C1 segment of cervical spinal cord (tissue), 14 donors: ENCODE measurements at places on chromosomes 1 and 21.

- no peak for DNase-seq
These were observed 223.4 kb downstream of the FMN2 start for GRCh38 chr1:240314845-240315801.

DNA sequence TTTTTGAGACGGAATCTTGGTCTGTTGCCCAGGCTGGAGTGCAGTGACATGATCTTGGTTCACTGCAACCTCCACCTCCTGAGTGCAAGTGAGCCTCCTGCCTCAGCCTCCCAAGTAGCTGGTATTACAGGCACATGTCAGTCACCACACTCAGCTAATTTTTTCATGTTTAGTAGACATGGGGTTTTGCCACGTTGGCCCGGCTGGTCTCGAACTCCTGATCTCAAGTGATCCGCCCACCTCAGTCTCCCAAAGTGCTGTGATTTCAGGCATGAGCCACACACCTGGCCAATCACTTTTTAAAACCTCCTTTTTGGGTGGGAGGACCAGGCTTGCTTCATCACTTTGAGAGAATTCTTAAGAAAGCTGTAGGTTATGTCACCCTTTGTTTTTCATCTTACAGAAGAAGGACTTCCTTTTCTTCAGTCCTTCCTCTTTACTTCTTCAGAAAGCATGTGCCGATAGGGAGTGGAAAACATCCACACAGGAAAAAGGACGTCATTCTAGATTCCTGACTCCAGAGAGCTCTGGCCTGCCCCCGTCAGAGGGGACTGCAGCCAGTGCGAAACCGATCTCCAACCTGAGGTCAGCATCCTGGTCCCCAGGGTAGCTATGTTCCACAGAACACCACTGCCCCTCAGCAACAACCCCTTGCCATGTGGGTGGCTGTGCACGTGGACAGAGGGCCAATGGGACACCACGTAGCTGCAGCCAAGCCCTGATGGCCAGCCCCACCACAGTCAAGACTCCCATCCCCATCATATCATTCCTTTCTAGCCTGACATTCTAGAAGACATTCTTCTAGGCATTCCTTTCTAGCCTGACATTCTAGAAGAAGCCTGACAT is 21.9 kb downstream of the NCF2 start:
- DNase-seq = no peak

GRCh38 chr1:15362737-15363128 is 47.0 kb upstream of the EFHD2 start:
- DNase-seq = no peak

- DNase-seq = no peak
These were observed 2.4 kb upstream of the FAM78B start for GRCh38 chr1:166169182-166169581.

GRCh38 chr1:184019506-184019905 is 18.0 kb downstream of the COLGALT2 start:
- no peak for DNase-seq

DNA sequence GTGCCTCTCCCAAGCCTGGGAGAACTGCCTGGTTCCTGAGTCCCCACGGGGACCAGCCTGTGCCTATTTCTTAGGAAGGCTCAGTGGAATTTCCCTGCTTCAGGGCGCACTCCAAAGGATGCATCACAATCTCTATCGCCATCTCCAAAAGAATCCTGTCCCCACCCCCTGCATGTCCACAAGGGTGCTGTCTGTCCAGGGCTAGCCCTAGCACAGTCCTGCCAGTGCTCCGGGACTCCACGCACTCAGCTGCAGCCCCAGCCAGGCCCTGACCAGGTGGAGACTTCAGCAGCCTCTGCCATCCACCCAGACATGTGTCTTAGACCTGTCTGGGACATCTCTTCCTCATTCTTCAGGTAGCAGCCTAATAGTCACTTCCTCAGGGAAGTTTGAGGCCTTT is 199.7 kb downstream of the GRIK3 start:
- no peak for DNase-seq

- no peak for DNase-seq
These were observed 12.4 kb upstream of the POFUT2 start for GRCh38 chr21:45299864-45300785.

GRCh38 chr1:1175221-1176062 is 1.8 kb downstream of the TTLL10 start:
- DNase-seq = no peak

GRCh38 chr1:10431070-10431730 is 967 bp downstream of the CENPS start:
- DNase-seq = no peak

DNA sequence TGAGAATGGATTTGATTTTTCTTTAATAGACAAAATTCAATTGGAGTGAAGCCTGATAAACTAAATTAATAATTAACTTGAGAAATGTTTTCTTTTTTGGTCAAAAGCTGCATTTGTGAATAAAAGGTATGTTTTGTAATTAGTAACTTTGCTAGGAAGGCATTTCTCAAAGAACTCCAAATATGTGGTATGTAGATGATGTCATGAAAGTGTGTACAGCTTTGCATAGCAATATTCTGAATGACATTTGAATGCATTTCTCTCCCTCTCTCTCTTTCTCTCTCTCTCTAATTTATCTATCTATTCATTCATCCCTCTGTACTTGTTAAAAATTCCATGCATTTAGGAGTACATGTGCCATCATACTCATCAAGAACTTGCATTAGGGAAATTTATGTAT is 109.1 kb upstream of the ADAMTS5 start:
- no peak for DNase-seq

- DNase-seq = no peak
These were observed 67.7 kb upstream of the TLR5 start for GRCh38 chr1:223210788-223211120.

DNA sequence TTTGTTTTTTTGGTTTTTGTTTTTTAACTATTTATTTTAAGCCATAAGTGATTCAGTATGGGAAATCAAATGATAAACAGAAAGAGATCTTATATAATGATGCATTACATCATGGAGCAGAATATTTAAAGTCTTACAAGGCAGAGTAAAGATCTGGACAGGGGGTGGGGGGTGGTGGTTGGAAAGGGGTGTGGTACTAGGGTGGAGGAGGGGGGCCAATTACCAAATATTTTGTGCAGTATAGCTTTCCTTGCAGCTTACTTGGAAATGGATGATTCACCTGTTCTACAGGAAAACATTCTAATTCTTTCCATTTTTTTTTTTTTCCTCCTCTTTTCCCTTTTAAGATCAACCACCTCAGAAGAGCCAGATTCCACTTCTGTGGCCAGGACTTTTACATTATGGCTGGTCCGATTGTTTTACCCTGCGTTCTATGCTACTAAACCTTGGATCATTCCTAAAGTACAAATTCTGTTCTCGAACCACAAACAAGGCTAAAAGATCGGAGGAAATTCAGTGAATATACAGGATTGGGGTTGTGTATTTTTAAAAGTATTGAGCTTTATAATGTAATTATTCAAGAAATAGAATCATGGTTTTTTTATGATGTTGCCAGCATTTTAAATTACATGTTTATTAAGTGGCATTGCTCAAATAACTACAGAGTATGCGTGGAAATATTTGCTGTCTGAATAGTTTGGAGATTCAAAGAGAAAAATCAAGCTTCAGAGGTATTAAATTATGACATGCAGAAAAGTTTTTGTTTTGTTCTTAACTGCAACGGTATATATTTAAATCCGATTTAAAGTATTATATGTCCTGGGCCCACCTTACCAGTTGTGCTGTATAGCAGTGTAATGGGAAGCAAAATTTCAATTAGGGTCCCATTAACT is 859.5 kb downstream of the USP25 start:
- peak; percentile 56 for DNase-seq

- no peak for DNase-seq
These were observed 36.6 kb upstream of the POU2F1 start for GRCh38 chr1:167184081-167184480.

DNA sequence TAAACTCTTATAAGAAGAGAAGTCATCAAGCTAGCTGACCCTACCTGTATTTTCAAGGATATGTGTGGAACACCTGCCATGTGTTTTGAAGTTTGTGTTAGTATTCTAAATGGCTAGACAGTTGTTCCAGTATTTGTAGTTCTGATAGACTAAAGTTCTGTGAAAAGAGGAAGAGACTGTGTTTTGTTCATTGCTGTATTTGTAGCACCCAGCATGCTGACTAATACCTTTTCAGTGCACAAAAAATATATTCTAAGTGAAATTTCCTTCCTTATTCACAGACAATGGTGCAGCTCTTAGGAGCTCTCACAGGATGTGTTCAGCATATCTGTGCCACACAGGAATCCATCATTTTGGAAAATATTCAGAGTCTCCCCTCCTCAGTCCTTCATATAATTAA is 8.2 kb upstream of the METTL18 start:
- no peak for DNase-seq

GRCh38 chr1:68174738-68175113 is 57.6 kb downstream of the WLS start:
- no peak for DNase-seq

DNA sequence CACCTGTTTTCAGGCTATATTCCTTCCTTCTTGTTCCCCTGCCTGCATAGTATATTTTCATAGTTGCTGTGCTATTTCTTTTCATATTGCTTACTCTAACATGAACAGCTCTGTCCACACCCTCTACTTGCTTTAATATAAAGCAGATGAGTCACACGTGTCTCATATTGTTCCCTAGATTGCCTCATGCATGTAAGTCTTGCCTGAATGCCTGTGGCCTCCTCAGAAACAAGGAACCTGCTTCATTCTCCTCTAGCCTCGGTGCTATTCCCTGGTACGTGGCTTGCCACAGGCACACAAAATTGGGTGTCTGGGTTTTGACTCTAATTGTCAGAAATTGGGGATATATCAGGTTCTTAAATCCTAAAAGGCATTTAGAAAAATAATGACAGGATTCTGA is 16.5 kb upstream of the PKP1 start:
- no peak for DNase-seq

DNA sequence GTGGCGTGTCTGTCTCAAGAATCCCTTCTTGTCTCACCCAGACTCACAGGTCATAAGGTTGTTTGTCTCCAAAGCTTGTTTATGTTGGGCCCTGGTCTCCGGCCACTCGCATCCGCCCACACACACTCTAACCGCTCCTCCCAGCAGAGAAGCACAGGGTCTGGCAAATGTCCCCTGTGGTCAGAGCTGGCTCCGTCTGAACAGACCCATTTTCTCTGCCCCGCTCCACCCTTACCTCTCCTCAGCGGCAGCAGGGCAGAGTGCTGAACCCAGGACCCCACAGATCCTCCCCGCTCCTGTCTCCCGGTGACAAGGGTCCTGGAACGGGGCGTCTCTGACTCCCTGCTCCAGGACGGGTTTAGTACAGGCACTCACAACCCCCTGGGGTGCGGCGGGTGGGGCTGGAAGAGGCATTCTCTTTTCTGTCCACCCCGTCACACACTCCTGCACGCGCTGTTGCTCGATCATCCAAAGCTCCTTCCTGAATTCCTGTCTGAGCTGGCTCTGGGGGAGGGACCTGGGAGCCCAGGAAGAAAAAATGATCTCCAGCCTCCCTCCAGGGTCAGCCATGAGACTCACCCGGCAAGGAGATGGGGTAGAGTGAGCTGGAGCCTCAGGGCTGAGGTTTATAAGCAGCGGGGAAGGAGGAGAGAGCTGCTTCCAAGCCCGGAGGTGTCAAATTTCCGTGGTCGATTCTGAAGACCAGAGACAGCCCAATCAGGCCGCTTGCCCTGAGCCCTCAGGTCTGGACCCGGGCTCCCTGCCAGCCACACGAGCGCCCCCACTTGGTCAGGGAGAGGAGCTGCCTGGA is at the start of gene S100A13:
TSS of gene S100A13 (minus strand) at position 602 of the 811 bp plus-strand sequence. CDS start 1,033 bp downstream, outside the sequence.
- DNase-seq = peak; percentile 68

- no peak for DNase-seq
These were observed 19.4 kb upstream of the CLIC6 start for GRCh38 chr21:34649400-34649799.

- no peak for DNase-seq
These were observed 2.7 kb downstream of the DHRS3 start for GRCh38 chr1:12615159-12615864.
